Activated naive CD4-positive, alpha-beta T cell treated with Interleukin-2 at 50 U/mL for 16 hours (primary cell): ENCODE measurements at places on chromosomes 1 and 21.

GRCh38 chr1:230849451-230850224 is 18.7 kb downstream of the C1orf198 start:
- no peak for DNase-seq

- no peak for DNase-seq
Measured at GRCh38 chr1:169809370-169810095, 14.8 kb upstream of the METTL18 start.

GRCh38 chr1:13901039-13901438 is 201.1 kb downstream of the PRDM2 start:
- DNase-seq = no peak

DNA sequence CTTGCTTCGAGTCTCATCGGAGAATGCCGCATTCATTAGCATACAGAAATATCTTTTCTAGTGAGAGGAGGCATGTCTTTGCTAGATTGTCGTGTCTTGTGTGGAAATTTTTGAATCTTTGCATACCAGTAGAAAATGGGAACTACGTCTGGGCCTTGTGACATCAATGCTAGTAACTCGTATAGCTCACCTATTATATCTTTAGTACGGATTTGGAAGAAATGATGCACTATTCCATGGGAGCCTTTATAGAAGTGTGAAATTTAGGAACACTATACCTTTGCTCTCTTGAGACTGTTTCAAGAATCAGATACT is 835 bp downstream of the UHMK1 start:
- no peak for DNase-seq

GRCh38 chr1:93666613-93667384 is 14.8 kb downstream of the BCAR3 start:
- DNase-seq = no peak
